ENCODE measurements at places on chromosomes 1 and 21.

DNA sequence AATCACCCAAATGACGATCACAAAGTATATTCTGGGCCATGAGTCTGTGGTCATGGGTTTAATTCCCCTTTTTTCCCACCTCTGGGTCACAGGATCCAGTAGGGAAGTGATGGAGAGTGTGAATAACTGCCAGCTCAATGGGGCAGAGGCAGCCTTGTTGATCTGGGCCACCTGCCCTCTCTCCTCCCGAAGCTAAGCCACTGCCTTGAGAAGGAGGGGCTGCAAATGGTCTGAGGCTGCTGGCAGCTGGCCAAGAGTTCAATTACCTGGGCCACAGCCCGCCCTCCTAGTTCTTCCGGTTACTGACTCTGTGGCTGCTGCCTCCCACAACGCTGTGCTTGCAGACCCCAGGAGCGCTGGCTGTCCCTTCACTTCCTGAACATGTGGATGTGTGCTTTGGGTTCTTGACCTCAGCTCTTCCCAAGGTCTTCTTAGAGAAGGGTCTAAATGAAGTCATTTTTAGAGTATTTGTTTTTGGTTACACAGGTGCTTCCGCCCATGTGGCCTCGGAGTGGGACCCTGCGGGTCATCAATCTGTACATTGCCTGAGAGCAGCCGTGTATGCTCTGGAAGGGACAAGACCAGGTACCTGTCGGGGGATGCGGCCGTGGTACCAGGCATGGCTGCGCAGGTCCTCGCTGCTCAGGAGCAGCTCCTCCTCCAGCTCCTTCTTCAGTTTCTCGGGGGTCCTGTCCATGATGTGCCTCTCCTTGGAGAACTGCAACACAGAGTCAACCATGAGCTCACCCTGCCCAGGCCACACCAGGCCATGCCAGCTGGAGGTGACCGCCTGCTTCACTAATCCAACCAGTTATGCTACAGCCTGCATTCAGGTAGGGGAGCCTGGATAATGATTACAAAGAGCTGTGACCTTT is 89.7 kb downstream of the BCAR3 start:
- no peak for DNase-seq

DNA sequence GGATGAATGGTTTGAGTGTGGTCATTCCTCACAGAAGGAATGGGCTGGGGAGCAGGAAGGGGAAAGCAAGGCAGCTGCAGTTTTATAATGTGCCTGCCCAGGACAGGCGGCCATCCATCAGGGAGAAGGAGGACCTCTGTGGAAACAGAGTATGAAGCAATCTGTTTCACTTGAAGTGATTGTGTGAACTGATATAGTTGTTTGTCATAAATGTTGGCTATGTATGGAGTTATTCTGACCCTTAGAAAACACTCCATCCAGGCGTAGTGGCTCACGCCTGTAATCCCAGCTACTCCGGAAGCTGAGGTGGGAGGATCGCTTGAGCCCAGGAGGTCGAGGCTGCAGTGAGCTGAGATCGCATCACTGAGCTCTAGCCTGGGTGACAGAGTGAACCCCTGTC is 46.5 kb downstream of the NENF start:
- DNase-seq, result no peak

DNA sequence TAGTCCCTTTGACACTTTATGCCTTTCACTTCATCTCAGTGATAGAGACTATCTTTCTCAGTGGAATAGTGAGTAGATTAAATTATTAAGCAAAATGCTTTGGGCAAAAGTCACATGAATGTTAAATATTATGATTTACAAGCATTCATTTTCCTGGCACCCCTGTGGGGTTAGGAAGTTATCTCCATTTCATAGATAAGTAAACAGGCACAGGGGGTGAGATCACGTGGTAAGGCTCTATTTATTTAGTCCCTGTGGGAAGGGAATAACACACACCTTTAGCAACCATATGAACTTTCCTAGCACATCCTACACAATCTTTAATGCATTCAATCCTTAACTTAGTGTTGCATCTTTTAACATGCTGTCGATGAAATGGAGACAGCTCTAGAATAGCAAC is 12.3 kb downstream of the PSMB2 start:
- DNase-seq, result no peak

DNA sequence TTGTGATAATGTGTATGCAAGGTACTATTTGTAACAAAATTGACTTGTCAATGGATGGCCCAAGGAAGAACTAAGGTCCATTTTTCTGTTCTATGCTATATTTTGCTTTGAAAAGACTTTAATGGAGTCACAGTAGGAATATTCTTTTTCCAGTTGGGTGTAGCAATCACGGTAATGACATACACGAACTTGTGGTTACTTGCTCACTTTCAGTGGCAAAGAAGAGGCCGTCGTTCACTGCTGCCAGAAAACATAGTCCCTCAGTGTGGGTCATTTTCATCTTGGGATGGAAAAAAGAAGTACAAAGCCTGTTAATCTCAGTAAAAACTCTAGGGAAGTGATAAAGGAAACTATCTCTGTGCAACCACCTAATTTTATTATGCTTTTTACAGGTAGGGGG is 47.8 kb upstream of the LAMC2 start:
- no peak for DNase-seq

DNA sequence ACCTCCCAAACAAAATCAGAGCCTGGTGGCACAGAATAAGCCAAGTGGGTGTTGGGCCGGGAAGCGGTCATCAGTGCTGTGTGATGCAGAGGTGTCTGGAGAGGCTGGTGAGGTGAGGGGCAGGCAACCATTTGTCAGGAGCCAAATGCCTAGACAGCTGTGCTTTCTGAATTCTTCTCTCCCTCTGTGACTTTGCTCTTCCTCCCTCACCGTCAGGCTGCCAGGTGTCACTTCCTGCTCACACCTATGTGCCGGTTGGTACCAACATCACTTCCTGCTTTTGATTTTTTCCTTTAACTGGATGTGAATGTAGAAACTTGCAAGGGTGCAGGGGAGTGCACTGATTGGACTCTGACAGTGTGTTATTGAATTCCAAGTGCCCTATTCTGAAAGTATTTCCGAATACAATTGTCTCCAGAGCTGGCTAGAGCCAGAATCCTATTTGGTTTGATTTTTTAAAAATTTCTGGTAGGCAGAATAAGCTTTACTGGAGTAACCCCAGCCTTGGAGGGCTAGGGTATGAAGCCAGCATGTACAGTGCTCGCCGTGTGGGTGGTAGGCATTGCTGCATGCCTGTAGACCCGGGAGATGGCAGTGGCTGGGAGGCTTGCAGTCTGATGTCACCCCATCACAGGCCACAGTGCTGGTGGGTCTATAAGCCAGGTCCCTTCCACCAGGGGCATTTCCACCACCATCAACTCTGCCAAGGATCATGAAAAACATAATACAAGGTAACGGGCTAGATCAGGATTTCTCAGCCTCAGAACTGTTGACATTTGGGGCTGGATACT is 210.9 kb downstream of the KAZN start:
- no peak for DNase-seq

GRCh38 chr1:8189931-8190483 is 127.9 kb upstream of the SLC45A1 start:
- peak; percentile 42 for DNase-seq

GRCh38 chr1:82125866-82126265 is 325.1 kb downstream of the ADGRL2 start:
- DNase-seq, result no peak

DNA sequence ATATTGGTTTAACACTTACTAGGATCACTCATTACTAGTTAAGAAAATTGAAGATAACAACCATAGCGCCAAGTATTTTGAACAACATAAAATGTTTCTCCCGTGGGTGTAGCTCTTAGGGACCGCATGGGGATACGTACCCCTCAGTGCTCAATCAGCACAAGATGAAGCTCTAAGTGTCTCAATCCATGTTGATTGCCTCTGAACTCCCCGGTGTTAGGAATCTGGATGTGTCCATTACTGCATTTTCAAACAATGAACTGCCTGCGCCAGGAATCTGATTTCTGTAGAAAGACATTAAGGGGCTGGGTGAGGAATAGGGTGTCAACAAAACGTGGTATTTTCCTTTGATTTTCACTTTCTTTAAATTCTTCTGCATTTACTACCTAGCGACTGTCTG is 100.2 kb downstream of the LMO4 start:
- no peak for DNase-seq

DNA sequence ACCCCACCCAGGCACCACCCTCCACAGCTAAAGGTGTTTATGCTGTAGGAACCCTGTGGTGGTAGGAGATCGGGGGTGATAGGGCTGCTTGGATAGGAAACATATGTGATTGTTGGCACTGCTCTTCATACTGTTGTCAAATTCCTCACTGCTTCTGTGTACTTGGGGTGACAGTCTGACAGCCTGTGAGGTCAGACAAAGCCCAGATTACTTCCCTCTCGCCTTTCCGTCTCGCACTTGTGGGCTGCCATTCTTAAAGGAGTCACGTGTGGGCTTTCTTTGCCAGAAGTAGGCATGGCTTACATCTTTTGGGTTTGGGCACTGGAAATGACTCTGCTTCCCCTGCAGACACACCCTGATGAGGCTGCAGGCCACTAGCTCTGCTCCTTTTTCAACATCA is 363.8 kb downstream of the DISC1 start:
- no peak for DNase-seq

DNA sequence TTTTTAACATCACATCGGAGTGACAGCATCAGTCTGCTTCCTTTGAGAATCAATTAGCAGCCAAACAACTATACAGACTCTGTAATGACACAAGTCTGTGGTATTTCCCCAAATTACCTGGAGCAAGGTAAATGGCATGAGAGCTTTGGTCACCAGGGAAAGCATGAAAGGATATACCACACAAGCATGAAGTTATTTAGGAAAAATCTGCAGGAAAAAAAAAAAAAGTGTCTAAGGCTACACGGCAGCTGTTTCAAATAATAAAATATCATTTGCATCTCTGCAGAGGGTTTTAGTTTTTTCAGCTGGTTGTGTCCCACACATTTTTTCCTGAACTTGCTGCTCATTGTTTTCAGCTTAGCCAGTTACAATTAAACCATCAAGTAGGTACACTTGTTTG is 234.7 kb downstream of the TTLL7 start:
- DNase-seq, result no peak

DNA sequence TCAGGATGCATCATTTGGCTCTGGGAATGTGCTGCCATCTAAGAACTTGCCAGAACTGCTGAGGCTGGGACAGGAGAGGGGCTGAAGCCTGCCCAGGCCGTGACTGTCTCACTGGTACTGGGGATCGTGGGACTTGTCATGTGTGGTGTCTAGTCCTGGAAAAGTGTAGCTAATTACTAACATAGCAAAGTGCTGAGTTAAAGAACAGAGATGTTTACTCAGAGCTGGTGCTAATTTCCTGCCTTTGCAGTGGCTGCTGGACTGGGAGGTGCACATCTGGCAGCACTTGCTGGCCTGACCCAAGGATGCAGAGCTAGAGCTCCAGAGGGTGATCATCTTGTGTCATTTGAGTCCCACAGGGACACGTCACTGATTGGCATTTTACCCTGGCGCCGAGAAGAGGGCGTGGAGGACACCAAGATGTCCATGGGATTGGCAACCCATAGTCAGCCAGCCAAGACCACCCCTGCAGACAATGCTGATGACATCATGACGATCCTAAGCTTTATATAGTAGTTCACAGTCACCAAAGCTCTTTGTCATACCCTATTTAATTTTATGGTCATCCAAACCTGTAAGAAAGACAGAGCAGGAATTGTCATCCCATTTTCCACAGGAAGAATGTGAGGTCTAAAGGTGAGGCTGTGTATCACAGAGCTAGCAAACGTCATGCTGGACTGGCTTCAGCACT is 110.1 kb upstream of the SLC44A3 start:
- no peak for DNase-seq

GRCh38 chr1:174577681-174578080 is 129.9 kb downstream of the GPR52 start:
- no peak for DNase-seq

- DNase-seq, result no peak
Observed at GRCh38 chr1:74486036-74486435, 26.4 kb downstream of the LRRC53 start.

DNA sequence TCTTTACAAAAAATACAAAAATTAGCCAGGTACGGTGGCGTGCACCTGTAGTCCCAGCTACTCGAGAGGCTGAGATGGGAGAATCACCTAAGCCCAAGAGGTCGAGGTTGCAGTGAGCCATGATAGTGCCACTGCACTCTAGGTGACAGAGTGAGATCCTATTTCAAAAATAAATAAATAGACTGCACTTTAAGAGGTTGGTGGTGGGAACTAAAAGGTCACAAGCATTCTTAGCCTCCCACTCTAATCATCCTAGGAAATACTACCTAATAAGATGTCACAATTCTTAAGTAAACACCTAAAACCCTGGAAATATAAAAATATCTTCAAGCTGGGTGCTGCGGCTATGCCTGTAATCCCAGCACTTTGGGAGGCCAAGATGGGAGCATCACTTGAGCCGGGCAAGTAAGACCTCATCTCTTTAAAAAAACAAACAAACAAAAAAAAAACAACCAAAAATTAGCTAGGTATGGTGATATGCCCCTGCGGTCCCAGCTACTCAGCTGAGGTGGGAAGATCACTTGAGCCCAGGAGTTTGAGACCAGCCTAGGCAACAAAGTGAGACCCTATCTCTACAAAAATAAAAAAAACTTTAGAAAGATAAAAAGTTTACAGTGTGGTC is 4.1 kb downstream of the DCAF8 start:
- no peak for DNase-seq

DNA sequence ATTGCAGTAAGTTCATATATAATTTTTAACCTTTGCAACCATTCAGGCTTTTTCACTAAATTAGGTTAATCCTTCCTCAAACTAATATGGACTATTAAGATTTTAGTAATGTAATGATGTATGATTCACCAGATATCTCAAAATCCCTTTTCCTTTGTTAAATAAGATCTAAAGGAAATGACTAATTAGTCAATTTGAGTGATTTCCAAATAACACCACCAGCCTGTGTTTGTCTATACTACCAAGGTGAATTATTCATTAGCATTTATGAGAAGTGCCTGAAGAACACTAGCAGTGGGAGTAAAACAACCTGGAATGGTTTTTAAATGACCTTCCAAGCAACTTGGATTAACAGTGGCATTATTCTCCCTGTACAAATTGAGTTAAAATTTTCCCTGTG is 670.6 kb upstream of the PKN2 start:
- no peak for DNase-seq

DNA sequence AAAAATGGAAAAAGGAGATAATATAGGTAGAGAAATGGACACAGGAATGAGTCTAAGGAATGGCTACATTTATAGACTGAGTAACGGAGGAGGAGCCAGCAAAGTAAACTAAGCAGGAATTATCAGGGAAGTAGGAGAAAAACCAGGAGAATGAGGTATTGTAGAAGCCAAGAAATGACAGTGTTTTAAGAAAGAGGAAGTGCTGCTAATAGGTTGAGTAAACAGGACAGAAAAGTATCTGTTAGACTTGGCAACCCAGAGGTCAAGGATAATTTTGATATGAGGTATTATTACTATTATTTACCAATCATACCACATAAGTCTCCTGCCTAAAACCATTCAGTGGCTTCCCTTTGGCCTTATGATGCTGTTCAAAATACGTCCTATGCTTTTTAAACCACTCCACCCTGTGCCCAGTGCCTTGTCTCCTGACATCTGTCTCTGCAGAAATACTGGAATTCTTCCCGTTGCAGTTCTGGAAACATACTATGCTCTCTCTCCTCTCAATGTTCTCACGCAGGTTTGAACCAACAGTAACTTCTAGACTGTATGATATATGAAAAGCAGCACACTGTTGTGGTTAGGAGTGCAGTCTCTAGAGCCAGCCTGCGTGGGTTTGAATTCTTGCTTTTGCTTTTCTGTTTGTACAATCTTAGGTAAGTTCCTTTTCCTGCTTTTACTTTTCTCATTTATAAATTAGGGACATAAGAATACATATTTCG is 24.6 kb upstream of the NEK7 start:
- no peak for DNase-seq

- DNase-seq, result peak; percentile 86
Observed at GRCh38 chr1:154179946-154180687, 11.8 kb downstream of the TPM3 start.

- peak; percentile 79 for DNase-seq
Observed at GRCh38 chr1:27388337-27389005, 4.0 kb upstream of the GPR3 start.
